Stimulated activated CD4-positive, alpha-beta T cell treated with anti-CD3 and anti-CD28 coated beads, TNF-alpha, amount 100 ng/mL, for 48 hours (primary cell): ENCODE measurements at places on chromosomes 7 and 10.

DNA sequence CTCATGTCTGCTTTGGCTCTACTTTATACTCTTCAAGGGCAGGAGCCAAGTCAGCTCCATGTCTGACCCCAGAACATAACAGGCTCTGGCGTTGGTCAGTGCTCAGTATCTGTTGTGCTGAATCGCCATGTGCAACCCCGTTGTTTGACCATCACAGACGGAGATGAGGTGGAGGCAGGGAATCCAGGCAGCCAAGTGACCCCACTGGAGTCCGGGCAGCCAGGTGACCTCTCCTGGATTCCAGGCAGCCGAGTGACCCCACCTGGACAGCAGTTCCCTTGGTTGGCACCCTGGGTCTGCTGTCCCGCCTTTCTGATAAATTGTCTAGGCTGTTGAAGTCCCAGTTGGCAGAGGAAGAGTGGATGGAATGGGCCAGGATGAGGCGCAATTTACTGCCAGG is 232.2 kb downstream of the TCERG1L start:
- no peak for DNase-seq

DNA sequence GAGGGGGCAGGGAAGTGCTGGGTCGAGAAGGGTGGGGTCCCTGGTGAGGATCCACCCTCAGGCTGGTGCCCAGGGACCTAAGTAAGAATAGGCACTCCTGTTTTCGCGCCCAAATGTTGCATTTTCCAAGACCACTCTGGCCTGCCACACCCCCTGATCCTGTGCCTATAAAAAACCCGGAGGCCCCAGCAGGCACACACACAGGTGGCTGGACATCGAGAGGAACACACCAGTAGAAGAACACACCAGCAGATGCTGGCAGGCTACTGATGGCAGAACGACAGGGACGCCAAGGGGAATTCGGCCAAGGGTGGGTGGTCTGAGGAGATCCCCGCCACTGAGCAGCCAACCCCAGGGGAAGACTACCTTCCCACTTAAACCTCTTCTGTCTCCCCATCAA is 633.9 kb upstream of the POT1 start:
- no peak for DNase-seq

DNA sequence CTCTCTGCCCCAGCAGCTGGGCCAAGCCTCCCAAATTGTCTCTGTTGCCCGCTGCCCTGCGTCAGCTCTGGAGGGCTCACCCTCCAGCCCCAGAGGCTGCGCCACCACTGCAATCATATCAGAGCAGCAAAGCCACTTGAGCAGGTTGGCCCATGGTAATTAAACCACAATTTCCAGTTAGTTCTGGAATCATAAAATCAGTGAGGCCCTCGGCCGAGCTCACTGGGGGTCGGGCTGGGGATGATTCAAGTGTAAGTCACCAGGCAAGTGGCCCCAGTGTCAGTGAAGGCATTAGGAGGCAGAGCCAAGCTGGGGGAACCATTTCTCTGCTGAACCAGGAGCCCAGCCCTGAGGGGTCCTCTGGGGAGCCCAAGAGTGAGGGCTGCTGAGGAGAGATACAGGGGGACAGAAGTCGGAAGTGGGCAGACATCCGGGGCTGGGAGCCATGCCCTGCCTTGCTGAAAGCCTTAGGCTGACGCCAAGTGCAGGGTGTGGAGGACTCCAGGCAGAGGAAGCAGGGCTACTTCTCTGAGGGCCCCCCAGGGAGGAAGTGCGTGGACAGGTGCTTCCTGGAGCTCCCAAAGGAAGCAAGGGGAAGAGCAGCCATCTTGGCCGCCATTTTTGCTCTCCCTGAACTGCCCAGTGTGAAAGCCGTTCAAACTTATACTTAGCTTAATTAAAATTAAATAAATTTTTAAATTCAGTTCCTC is 29.5 kb upstream of the SLC29A3 start:
- DNase-seq, result no peak

DNA sequence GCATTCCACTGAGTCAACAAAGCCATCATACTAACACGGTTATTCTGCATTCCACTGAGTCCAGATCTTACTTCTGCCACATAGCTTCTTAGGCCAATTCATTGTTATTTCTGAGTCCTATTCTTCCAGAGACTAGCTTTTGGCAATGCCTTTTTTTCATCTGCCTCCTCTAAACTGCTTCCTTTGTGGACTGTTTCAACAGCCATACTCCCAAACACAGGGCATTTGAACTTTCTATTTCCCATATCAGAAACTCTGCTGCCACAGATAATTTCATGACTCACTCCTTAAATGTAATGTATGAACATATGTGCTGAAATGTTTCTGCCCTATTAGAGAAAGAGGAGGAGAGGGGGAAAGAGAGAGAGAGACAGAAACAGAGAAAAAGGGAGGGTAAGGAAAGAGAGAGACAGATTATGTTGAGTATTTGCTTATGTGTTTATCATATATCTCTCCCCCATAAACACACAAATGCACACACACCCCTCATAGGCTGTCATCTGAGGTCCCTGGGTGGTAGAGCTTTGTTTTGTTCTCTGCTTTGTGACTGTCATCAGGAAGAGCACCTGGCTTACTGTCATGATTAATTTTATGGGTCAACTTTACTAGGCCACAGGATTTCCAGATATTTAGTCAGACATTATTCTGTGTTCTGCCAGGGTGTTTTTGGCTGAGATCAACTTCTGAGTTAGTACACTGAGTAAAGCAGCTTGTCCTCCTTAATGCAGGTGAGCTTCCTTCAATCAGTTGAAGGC is 308.0 kb upstream of the KCND2 start:
- no peak for DNase-seq

GRCh38 chr7:85489498-85489897 is 302.6 kb upstream of the SEMA3D start:
- DNase-seq, result no peak

GRCh38 chr7:22909917-22910316 is 87.3 kb upstream of the TOMM7 start:
- DNase-seq, result no peak
